GM12891 (cell line): ENCODE measurements at places on chromosomes 12 and 14.
A peak's percentile ranks its signal among the peaks of the same experiment; 100 is the strongest.

DNA sequence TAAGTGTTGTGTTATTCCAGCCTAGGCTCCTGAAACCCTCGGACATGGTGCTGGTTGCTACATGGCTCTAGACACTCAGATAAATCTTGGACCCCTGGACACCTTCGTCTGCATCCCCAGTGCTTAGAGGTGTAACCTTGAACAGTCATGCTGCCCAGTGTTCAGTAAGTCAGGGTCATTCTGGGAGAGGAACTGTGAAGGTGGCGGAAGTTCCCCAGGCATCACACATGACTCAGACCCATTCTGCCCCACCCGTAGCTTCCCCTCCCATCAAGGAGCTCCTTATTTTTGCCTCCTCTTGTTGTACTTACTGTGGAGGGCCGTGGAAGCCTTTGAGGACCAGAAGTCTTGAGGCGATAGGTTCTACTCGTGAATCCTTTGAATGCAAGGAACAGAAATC, 18.1 kb upstream of the SSPN start:
- DNase-seq: no peak

DNA sequence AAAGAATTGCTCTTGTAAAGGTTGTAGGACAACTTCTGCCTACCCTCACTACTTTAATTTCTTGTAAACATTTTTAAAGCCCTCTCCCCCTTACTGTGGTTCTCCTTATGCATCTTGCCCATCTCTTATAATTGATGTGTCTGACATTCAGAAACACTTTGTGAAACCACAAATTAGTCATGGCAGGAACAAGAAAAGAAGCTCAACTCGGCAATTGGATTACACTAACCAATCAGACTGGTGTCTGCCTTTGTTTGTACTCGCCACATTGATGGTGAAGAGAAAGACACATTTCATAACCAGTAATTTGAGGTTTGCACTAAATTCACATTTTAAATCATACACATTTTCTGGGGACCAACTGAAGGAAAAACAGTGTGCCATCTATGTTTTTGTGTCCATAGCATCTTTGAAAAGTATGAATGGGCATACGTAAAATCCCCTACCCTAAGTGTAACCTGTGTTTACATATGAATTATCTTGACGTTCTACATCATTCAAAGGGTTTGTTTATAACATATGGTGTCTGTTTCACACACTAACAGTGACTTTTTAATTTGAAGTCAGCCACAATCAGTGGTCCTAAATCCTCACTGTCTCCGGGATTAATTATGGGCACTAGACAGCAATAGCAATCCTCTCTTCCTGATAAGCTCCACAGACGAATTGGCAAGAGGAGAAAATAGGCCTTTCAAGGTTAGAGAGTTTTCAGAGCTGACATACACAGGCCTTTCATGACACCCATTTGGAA, 49.9 kb downstream of the OTX2 start:
- DNase-seq: no peak

GRCh38 chr14:89941830-89942377, 12.6 kb downstream of the EFCAB11 start:
- no peak for DNase-seq

DNA sequence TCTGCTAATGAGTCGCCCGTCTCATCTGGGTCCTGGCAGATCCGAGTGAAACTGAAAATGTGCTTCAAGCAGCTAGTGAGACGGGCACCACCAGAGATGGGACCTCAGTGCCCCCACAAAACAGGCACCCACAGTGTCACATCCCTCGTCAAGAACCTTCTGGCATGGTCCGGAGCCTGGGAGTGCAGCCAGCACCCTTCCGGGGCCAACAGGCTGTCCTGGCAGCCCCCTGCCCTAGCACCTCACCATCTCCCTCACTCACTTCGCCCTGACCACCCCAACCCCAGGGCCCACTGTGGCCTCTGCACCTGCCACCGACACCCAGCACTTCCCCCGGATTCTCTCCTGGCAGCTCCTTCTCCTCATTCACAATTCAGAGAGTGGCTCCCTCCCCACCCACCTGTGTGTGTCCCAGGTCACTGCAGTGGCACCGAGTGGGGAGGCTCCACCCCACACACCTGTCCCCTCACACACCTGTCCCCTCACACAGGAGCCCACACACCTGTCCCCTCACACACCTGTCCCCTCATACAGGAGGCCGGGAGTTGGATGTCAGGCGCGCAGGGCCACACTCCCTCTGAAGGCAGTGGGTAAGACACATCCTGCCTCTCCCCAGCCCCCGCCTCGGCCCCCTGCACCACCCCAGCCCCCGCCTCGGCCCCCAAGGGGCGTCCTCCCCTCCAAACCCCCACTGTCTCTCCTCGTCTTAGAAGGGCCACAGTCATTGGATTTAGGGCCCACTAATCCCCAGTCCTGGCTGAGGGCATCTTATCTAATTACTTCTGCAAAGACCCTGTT, 7.9 kb downstream of the GALNT9 start:
- DNase-seq: no peak

DNA sequence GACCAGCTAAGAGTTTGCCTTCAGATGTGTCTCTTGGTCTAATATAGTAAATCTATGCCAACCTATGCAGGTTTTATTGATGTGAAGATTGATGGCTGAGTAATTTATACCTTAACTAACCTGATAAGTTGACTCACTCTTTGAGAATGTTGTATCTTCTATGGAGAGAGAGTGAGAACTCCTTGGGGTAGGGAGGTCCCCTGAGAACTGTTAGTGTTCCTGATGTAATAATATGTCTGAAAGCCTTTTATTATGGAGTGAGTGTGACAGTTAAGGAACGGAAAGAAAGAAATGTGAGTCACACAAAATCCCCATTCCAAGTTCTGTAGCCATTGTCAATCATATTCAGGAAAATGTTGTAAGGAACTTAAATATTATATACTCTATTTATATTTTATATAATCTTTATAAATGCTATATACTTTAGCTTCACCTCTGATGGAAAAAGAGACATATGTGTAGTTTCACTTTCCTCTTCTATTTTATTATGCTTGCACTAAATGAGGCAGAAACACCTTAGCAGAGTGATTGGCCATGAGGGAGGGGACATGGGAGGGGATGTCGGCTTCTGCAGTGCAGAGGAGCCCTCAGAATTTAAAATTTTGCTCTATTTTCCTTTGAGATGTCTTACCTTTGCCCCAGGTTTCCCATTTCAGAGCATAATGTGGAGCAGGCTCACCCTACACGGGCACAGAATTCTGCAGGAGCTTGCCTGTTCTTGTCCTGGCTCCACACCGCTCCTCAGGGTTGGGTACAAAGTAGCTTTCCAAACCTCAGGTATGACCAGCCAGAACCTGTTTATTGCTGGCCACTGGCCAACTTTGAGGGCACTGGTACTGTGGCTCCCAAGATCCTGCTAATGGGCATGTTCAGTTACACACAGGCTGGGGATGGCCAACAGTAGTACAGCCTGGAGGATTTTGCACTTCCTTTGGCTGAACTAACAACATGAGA, 57.7 kb downstream of the ARF6 start:
- DNase-seq: no peak

GRCh38 chr14:54568821-54569595, 2.1 kb downstream of the SAMD4A start:
- DNase-seq: no peak

DNA sequence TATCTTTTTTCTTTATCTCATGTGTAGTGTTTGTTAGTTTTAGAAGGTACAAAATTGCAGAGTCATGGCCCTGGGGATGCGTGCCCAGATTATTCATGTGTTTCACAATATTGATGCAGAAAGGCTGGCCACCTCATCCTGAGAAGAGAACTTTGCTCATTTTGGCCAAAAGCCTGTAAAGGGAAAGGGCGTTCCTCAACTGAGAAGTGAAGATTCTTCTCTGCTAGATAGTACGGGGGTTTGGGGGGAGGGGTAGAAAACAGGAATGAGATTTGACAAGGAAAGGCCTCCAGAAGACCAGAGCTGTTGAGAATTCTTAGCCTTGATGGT, 1.7 kb downstream of the MGST1 start:
- no peak for DNase-seq

- peak; percentile 11 for DNase-seq
Observed at GRCh38 chr12:80778005-80778541, 61.4 kb downstream of the MYF5 start.

- no peak for DNase-seq
Observed at GRCh38 chr14:102280376-102280962, 24.5 kb downstream of the MOK start.

DNA sequence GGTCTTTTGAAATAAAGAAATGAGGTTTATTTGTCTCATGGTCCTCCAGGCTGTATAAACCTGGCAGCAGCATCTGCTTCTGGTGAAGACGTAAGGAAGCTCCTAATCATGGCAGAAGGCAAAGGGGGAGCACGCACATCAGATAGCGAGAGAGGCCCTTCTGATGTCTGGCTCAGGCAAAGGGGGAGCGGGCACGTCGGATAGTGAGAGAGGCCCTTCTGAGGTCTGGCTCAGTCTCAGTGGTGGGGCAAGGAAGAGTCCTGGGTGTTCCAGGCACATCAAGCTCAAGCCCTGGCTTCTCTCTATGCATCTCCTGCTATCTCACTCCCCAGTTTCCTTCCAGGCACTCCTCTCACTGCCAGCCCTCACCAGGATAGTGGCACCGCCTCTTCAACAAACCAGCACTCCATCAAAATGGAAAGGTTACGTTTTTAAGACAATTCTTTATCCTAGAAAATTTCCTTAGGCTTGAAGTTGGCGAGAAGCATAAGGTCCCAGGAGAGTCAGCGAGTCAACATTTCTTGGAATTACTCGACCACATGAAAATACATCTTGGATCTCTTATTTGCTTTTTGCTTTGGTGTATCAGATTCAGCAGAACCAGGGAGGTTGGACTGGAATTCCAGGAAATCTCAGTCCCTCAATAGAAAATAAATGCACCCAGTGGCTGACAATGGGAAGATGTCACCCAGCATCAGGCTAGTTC, 189.6 kb upstream of the TMEM132C start:
- DNase-seq: no peak

DNA sequence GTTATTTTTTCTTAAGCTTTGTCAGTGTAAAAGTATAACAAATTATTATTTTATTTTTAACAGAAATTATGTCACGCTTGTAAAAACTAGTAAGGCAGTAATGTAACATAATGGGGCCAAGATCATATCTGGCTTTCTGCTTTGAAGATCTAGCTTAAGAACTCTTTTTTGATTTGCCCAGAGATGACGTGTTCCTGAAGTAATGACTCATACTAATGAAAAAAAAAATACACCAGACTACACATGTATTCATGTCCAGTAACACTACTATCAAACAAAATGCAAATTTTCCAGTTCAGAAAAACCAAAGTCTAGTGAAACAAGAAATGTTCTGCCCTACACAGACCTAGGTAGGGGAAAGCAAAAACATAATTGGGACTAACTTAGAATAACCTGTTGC, 432.2 kb upstream of the ATXN7L3B start:
- no peak for DNase-seq

DNA sequence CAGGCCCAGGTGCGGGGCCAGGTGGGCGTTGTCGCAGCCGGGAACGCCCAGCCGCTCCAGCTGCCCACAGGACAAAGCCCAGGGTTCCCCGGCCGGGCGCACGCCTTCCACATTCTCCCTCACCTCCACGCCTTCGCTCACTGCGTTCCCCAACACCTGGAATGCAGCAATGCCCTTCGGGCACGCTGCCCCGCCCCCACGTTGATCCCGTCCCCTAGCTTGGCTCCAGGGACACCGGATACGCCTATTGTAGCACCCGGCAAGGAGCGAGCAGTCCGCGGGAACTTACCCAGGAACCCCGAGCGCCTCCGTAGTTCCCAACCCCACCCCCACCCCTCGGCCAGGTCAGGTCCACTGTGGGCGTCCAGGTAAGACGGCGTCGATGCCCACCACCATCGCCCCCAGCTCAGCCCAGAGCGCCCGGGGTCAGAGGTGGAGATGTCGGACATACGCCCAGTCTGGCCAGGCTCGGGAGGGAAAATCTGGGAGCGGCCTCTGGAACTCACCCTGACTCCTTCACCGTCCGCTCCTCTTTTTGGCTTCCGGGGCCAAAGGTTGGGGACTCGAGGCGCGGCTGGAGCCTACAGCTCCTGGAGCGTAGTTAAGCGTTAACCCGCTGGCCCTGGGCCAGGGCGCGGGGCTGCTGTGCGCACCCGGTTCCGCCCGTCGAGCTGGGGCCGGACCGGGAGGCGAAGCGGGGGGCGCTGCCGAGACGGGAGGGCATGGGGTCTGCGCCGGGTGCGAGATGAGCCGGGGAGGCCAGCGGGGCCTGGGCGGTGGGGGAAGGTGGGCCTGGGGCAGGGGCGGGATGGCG, 594 bp upstream of the CEP170B start:
- DNase-seq: no peak

GRCh38 chr12:97714107-97714563, 251.5 kb downstream of the RMST start:
- DNase-seq: no peak

- no peak for DNase-seq
Observed at GRCh38 chr12:84247931-84248330, 664.7 kb downstream of the SLC6A15 start.

DNA sequence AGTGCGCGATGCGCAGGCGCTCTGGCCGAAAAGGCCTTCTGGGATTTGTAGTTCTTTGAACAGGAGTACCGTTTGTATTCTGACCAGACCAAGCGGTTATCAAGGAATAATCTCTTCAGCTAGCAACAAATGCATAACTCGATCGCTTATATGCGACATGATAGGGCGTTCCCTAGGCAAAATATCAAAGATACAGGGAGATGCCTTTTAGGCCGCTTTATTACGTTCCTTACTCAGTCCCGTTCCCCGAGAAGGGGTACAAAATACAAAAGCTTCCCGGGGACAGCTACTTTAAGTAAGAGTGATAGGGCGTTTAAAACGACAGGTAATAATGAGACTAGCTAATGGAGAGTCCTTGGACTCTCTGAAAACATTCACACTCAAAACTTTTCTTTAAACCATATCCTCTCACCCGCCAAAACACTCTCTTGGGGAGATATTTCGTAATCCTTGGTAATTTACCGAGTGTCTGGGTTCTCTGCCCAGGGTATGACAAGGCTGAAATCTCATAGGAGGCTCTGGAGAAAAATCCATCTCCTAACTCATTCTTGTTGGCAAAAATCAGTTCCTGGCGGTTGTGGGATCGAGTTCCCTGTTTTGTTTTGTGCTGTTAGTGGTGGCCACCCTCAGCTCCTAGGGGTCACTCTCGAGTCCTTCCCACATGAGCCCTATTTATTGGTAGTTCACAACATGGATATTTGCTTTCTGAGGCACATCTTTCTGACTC, 412 bp upstream of the SNW1 start:
- DNase-seq: no peak

DNA sequence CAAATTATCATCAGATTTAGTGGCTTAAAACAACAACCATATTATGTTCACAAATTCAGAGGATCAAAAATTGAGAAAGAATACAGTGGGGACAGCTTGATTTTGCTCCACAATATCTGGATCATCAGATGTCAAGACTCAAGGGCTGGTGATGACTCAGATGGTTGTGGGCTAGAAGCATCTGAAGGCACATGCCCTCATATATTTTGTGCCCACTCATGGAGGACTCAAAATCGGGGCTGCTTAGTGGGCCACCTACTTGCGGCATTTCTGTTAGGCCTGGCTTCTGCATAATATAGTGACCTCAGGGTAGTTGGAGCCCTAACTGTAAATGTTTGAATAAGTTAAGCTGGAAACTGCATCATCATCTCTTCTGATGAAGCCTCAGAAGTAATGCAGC, 584.5 kb downstream of the SLC16A7 start:
- no peak for DNase-seq

- DNase-seq: no peak
Observed at GRCh38 chr14:68877993-68878575, 85.2 kb upstream of the ZFP36L1 start.

- no peak for DNase-seq
Observed at GRCh38 chr14:37343307-37344094, 145.8 kb downstream of the MIPOL1 start.

GRCh38 chr12:27965411-27965810, 7.1 kb downstream of the PTHLH start:
- DNase-seq: no peak

- no peak for DNase-seq
Observed at GRCh38 chr12:49792976-49793580, 35.1 kb downstream of the NCKAP5L start.
